ENCODE measurements at places on chromosomes 6 and 20.
A peak's percentile ranks its signal among the peaks of the same experiment; 100 is the strongest.

GRCh38 chr6:90646940-90647339, 60.1 kb upstream of the MAP3K7 start:
- no peak overlapping the region for H3K4me3 ChIP-seq
- no peaks in the 10 kb centered on the region for H3K27me3 ChIP-seq
- H3K27ac ChIP-seq: no peak overlapping the region
- DNase-seq: no peak

DNA sequence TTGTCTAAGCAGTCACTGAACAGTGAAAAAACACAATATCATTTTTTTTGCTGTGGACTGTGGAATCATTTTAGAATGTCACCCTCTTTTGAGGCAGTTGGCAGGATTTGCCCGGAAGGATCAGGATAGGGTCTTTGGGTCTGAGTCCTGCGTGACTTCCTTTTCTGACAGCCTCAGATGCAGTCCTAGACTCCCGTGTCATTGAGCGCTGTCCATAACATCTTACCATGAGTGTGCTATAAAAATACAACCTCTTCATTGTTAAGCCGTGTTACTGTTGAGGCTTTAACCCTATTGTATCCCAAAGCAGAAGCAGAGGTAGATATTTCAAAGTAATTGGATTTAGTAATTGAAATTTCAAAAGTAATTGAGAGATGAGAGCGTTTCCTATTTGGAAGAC, 30.6 kb downstream of the ARID1B start:
- peak overlapping the region; percentile 82 for H3K27ac ChIP-seq
- peaks cover 9% of the 10 kb centered on the region for H3K36me3 ChIP-seq
- no peak for DNase-seq
- peak overlapping the region; percentile 56 for H3K4me3 ChIP-seq
- peaks cover 82% of the 10 kb centered on the region for H3K4me1 ChIP-seq

GRCh38 chr6:21751608-21752007, 158.1 kb downstream of the SOX4 start:
- peaks cover 5% of the 10 kb centered on the region for H3K4me1 ChIP-seq
- H3K27me3 ChIP-seq: no peaks in the 10 kb centered on the region
- no peak overlapping the region for H3K27ac ChIP-seq
- H3K4me3 ChIP-seq: no peak overlapping the region
- DNase-seq: no peak

DNA sequence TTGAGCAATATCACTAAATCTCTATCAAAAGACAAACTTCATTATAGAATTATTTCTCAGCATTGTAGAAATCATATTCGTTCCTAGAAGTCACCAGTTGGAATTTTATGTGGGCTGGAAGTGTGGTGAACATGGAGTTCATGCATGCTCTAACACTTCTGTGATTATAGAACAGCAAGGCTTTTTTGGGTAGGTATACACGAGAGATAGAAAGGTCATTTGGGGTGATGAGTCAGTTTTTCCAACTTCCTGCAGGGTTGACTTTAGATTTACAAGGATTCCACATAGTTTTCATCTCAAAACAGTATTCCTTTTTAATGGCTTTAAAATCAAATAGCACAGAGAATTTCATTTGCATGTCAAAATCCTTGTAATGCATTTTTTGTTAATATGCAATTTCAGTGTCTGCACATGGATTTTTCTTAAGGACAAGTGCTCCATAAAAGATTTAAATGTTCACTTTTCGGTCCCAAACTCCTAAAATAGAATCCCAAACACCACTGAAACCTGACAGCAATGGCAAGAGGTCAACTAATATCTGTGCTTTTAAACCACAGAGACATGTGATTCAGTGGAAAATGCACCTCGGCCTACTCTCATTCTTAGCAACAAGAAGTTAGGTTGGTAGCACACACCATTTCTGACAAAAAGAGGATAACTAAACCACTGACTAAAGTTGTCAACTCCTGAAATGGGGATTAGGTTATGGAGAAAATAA, 211.0 kb downstream of the MOXD1 start:
- H3K36me3 ChIP-seq: no peaks in the 10 kb centered on the region
- H3K27me3 ChIP-seq: no peaks in the 10 kb centered on the region
- H3K4me3 ChIP-seq: no peak overlapping the region
- no peak overlapping the region for H3K27ac ChIP-seq
- no peak for DNase-seq
- H3K4me1 ChIP-seq: no peaks in the 10 kb centered on the region

DNA sequence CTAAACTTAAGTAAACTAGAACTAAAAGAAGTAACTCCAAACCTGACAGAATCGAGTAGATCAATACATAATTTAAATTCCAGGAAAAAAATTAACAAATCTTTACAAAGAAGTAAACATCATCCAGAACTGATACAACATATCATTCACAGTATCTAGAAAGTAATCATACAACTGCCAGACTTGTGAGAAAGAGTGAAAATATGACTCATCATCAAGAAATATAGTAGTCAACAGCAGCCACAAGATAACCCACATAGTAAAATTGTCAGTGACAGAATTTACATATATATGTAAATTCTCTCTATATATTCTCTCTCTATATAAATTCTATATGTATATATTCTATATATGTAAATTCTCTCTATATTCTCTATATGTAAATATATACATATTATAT, 242.8 kb upstream of the RGS17 start:
- H3K36me3 ChIP-seq: no peaks in the 10 kb centered on the region
- H3K4me3 ChIP-seq: no peak overlapping the region
- H3K27ac ChIP-seq: no peak overlapping the region
- DNase-seq: no peak
- H3K27me3 ChIP-seq: no peaks in the 10 kb centered on the region

DNA sequence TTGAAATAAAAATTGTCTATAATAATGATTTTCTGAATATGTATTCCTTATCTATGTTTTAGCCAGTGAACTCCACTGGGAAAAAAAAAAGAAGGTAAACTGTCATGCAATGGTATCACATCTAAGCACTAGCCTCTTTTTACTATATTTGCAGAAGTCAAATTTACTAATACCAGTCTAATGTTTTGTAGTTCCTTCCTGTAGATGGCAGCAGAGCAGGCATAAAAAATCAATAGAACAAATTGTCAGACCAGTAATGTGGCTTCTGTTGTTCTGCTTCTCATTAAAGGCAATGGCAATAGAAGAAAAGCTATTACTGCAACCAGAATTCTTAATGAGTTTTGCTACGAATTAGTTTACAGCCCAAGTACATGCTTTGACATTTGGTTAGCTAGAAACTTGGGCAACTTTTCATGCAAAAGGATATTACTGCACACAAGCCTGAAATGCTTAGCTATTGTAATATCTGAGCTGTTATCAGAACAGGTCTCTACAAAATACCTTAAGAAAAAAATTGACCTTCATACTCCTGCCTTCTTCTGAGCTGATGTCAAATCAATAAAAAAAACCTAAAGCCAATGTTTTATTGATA, 476.9 kb downstream of the KHDRBS2 start:
- H3K4me3 ChIP-seq: no peak overlapping the region
- H3K27ac ChIP-seq: no peak overlapping the region
- DNase-seq: peak; percentile 81
- H3K27me3 ChIP-seq: no peaks in the 10 kb centered on the region
- H3K36me3 ChIP-seq: no peaks in the 10 kb centered on the region

- no peak overlapping the region for H3K4me3 ChIP-seq
- no peaks in the 10 kb centered on the region for H3K27me3 ChIP-seq
- peaks cover 9% of the 10 kb centered on the region for H3K36me3 ChIP-seq
- peaks cover 33% of the 10 kb centered on the region for H3K4me1 ChIP-seq
- DNase-seq: no peak
Observed at GRCh38 chr6:125853168-125853567, 62.4 kb downstream of the NCOA7 start.

GRCh38 chr6:54130179-54130578, 18.9 kb downstream of the MLIP start:
- DNase-seq: no peak
- H3K4me3 ChIP-seq: no peak overlapping the region
- H3K36me3 ChIP-seq: no peaks in the 10 kb centered on the region
- H3K27ac ChIP-seq: no peak overlapping the region
- no peaks in the 10 kb centered on the region for H3K27me3 ChIP-seq

- H3K4me1 ChIP-seq: no peaks in the 10 kb centered on the region
- H3K4me3 ChIP-seq: no peak overlapping the region
- no peaks in the 10 kb centered on the region for H3K36me3 ChIP-seq
- DNase-seq: no peak
- no peaks in the 10 kb centered on the region for H3K27me3 ChIP-seq
Observed at GRCh38 chr6:1993042-1993441, 252.4 kb downstream of the GMDS start.

DNA sequence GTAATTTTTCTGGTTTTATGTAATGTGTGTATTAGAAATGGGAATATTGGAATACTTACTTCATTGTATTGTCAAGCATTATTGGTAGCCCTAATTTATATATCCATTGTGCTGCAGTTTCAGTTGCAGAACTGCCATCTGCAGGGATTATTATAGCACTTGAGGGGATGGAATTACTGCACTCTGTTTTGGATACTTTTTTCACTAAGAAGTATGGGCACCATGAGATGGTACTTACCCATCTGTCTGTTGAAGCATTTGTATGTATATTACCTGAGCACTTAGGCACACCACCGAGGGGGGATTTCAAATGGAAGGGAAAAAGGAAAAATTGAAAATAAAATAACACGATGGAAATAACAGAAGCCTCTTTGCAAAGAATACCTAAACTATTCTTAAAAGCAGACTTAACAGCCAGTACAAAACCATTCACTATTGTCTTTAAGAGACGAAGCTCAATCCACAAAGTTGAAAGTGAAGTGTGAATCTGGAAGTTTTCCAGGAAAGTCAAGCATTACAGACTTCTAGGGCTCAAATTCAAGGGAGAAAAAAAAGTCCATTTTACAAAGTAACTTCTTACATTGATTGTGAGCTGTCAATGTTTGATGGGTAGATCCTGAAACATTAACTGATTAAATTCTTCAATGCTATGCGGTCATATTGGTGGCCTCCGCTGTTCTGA, 318.7 kb downstream of the SOX4 start:
- DNase-seq: no peak
- no peaks in the 10 kb centered on the region for H3K36me3 ChIP-seq
- no peak overlapping the region for H3K27ac ChIP-seq
- H3K4me3 ChIP-seq: no peak overlapping the region

GRCh38 chr20:24978513-24978912, 14.0 kb downstream of the APMAP start:
- no peaks in the 10 kb centered on the region for H3K4me1 ChIP-seq
- DNase-seq: no peak
- H3K27ac ChIP-seq: no peak overlapping the region
- H3K4me3 ChIP-seq: no peak overlapping the region
- peaks cover 92% of the 10 kb centered on the region for H3K36me3 ChIP-seq
- H3K27me3 ChIP-seq: no peaks in the 10 kb centered on the region

DNA sequence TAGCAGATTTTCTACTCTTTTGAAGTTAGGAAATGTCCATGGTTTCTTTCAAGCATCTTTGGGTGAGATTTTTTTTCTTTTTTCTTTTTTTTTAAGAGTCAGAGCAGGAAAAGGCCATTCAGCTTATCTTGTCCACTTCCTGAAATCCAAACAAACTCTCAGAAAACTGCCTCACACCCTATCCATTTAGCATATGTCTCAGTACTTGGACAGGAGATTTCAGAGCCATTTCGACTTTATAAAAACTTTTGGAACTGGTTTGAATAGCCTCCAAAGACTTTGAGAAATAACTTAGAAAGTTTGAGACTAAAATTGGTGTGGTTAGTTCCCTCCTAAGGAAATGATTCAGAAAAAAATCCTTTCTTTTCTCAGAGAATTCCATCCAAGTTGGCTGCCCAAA, 125.1 kb downstream of the MYLK4 start:
- H3K4me3 ChIP-seq: no peak overlapping the region
- H3K27me3 ChIP-seq: no peaks in the 10 kb centered on the region
- no peak for DNase-seq
- no peak overlapping the region for H3K27ac ChIP-seq
